ENCODE measurements at places on chromosomes 7 and 10.
A peak's percentile ranks its signal among the peaks of the same experiment; 100 is the strongest.

DNA sequence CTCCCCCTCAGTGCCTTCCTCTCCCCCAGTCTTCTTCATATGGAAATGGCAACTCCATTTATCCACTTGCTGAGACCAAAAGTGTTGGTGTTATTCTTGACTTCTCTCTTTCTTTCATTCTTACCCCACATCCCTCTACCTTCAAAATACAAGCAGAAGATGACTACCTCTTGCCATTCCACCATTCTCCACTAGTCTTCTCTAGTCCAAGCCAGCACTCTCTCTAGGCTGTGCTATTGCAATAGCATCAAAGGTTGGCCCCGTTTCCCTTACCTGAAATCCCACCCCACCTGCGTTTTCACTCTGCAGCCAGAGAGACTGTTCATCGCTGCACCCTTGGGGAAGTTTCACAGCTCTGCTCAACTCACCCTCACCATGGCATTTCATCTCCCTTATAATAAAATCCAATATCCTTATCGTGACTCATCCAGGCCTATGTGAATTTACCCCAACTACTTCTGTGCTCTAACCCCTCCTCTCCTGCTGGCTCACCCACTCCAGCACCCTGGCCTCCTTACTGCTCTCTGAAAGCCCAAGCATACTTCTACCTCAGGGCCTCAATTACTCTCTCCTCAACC lies 109.1 kb downstream of the LSM5 start:
- DNase-seq, result no peak

DNA sequence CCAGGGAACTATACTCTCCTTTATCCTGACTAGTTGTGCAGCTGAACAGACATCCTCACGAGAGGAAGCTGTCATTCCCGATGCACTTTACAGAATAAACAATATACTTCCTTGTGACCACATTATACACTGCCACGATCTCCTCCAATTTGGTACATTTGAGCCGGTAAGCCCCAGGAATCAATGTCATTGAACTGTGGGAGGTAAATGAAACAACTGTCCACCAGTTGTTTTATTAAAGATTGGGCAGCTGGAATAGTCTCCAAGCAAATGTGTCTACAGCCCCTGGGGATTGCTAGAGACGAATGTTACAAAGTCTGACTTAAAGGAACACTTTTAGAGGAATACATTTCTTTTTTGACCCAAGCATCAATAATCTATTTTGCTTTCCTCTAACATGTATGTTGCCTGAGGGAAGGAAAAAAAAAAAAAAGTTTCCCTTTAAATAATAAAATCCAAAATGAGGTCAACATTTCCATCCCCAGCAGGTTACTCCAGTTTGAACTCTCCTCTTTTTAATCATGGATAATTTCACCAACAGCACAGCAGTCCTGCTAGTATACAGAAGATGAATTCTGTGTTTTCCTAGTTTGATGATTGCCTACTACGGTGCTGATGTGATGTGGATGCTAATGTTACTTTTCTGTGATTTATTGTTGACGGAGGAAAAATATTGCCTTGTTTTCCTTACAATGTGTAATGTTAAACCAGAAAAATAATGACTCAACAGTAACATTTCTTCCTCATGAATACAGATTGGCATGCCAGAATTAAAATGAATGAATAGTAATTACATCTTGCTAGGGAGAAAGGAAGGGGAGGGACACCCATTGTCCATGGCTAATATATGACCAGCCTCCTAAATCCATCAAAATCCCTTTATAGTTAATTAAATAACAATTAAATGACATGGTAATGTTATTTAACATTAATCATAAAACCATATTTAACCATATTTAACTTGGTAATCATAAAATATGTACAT lies 360.9 kb downstream of the NEBL start:
- DNase-seq, result no peak

- DNase-seq, result no peak
Measured at GRCh38 chr10:24350070-24350921, 141.4 kb downstream of the KIAA1217 start.

DNA sequence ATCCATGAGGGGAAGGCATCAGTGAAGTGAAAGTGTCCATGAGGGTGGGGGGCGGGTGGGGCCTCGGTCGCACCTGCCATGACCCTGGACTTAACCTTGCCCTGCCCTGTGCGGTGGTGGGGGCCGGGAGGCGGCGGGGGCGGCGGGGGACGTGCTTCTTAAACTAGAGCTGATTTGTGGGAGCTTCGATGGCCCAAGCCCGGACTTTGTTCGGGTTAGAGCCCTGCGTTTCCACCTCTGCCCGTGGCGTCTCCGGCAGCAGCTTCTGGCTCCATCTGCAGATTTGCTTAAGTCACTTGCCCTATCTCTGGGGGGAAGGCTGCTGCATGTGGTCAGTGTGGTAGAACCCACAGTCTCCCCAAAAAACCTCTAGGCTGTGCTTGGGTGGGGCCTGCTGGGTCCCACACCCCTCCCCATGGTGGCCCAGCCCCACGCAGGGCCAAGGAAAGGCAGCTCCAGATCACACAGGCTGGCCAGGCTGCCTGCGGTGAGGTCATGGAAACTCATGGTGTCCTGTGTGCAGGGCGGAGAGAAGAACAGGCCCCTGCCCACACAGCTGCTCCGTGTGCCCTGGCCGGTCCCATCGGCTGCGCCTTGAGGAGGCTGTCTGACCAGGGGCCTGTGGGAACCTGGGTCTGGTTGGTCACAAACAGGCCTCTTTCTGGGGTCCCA lies 93.2 kb downstream of the INPP5A start:
- peak; percentile 51 for DNase-seq

- DNase-seq, result no peak
Measured at GRCh38 chr7:130352194-130353074, 7.8 kb downstream of the CPA5 start.

- DNase-seq, result no peak
Measured at GRCh38 chr7:3128857-3129490, 85.3 kb upstream of the CARD11 start.

DNA sequence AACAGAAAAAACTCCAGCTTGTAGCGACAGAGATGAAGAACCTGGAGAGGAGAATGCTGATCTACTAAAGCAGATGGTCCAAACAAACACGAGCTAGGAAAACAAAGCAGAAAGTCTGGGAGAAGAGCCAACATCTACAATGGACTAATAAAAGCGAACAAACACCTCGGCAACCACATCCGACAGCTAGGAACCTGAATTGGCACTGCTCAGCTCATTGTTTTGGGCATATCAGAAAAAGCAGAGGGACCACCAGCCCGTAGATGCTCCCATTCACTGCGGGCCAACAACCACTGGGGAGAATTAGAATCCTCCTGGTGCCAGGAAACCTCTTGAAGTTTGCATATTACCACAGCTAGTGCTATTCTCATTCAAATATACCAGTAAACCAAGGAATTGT lies 204.7 kb downstream of the NXPH1 start:
- no peak for DNase-seq

DNA sequence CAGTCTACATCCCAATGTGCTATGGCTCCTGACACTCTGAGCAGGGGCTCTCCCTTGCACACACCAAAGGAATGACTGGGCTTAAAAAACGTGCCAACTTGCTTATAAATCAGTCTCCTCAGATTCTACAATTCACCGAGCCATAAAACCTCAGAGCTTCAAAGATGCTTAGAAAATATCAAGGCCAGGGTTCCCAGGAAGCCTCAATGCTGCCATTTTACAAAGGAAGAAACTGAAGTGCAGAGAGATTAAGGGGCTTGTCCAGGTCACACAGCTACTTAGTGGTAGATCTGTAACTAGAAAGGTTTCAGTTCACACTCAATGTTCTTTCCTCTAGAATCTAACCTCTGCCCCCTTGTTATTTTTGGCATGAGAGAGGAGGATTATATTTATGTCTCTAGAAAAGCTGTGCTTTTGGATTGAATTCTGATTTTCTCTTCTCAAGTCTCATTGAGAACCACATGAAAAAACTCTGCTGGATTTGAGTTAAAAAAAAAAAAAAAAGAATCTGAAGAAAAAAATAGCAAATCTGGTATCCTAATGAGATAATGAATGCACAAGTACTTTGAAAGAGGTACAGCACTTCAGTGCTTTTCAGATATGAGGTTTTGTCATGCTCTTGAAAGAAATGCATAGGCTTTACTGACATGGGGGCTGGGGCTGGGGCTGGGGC lies 22.3 kb upstream of the TSPAN33 start:
- DNase-seq, result no peak

- DNase-seq, result no peak
Measured at GRCh38 chr10:97960269-97961056, 70.0 kb downstream of the CRTAC1 start.

- peak; percentile 38 for DNase-seq
Measured at GRCh38 chr7:756928-757560, 30.0 kb upstream of the PRKAR1B start.

DNA sequence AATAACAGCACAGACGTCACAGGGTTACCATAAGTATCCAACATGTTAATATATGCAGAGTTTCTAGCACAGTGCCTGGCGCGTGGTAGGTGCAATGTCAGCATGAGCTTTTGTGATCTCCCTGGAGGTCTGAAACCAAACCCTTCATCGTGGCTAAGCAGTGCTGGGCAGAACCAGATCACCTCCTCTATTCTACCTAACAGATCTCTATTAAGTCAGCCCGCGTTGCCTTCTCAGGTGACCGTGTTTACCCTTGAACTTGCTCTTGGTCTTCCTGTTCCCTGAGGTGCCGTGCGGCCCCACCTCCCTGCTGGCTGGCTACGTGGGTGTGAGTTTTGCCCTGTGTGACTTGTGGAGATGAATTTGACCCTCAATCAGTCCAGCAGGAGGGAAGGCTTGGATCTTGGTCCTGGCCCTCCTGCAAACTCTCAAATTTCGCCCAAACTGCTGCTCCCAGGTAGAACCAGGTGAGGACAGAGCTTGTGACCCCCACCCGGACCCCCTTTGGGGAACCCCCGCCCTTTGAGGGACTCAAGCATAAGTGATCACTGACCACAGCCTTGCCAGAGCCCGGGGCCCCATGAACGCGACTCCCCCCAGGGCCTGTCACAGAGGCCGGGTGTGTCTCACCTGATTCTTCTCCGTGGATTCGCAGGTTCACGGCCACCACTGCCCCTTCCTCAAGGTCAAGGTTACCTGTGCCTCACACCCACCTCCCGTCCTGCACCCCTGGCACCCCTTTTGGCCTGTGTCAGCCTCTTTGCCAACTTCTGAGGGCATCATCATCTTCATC lies 54.2 kb downstream of the ELFN1 start:
- DNase-seq, result no peak

GRCh38 chr7:69208848-69209247 lies 389.4 kb upstream of the AUTS2 start:
- DNase-seq, result no peak

DNA sequence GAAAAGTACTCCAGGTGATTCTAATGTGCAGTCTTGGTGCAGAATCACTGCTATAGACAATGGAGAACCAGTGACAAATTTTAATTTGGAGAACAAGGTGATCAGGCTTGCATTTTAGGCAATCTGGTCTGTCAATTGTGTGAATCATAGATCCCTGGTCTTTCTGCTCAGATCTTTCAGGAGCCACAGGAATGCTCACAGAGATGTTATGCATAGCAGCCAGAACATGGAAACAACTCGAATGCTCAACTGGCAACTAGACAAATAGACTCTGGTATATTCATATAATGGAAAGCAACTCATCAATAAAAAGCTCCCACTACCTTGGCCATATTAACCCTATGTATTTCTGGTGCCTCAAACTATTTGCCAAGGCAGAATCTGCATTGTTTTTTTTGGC lies 209.1 kb downstream of the PHF14 start:
- DNase-seq, result no peak

GRCh38 chr7:129604713-129605437 lies 6.6 kb upstream of the NRF1 start:
- DNase-seq, result no peak

DNA sequence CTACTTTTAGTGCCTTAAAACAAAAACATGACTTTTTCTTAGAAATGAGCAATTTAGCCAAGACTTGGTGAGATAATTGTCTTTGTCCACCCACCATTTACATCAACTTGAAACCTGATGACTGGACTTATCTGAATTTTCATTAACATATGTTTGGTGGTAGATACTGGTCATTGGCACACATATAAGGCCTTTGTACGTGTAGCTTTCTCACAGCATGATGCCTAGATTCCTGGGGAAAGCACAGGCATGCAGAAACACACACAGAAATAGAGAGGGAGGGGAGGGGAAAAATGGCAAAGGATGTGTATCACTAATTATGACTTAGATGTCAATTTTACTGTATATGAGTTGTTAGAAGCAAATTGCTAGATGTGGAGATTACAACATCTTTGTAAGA lies 488.4 kb downstream of the NXPH1 start:
- DNase-seq, result no peak

- no peak for DNase-seq
Measured at GRCh38 chr7:30731581-30731980, 20.4 kb upstream of the INMT start.

DNA sequence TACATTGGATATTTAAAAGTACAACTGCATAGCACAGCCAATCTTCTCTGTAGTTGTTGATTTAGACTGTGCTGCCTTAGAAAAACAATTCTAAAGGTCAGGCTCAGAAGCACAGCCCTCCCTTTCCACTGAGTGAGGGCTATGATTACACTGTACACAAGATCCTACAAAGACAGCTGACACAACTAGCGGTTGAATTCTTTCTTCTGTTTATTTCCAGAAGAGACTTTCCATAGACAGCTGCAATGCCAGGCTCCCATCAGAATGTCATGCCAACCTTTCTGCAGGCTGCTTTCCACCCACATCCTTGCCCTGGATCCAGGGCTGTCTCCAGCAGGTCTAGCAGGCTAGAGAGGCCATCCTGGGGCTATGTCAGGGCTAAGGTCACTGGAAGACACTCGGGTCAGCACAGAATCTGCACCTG lies 39.3 kb downstream of the FAM13C start:
- DNase-seq, result no peak

- DNase-seq, result no peak
Measured at GRCh38 chr7:123114288-123114687, 85.5 kb downstream of the SLC13A1 start.

GRCh38 chr7:132480534-132480933 lies 95.7 kb downstream of the PLXNA4 start:
- DNase-seq, result no peak

GRCh38 chr7:112022128-112022527 lies 184.1 kb downstream of the DOCK4 start:
- no peak for DNase-seq

DNA sequence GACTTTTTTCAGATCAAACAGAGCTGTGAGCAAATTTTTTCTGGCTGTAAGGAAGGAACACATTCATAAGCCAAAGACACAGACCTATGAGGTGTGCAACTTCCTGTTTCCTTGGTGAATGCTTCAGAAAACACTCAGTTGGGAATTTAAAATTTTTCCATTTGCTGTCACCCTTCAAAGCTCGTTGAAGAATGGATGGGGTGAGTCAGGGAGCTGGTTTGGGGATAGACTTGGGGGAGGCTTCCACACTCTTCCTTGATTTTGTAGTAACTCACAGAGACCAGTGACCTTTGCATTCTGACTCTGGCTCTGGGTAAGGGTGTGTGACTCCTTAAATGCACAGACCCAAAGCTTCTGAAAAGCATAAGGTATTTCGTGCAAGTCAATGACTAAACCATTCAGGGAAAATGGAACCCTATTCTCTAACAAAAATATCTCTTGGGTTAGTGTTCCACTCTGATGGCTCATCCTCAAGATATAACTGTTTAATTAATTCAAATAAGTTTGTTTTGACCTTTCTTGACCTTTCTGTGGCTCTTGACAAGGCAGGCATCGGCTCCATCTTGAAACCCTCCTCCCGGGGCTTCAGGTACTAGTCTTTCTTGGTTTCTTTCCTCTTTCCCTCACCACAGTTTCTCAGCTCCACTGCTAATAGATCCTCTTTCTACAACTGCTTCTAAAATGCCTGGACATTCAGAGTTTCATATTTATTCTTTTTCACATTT lies 227.8 kb upstream of the INHBA start:
- no peak for DNase-seq

GRCh38 chr7:44116789-44117666 lies 6.3 kb downstream of the POLD2 start:
- DNase-seq, result no peak

All from lower lobe of right lung (tissue), 2 donors.